ENCODE measurements at places on chromosomes 4 and X. TPM values are rescaled to one million over a fixed set of nuclear protein-coding genes. Genes with fewer than 3 reads are reported as not detected.

GRCh38 chrX:30800901-30801300, 88.2 kb downstream of the TAB3 start:
- H3K27ac ChIP-seq, result no peak overlapping the region
- H3K36me3 ChIP-seq, result no peaks in the 10 kb centered on the region
- no peaks in the 10 kb centered on the region for H3K4me1 ChIP-seq
- no peaks in the 10 kb centered on the region for H3K27me3 ChIP-seq
- H3K4me3 ChIP-seq, result no peak overlapping the region
- no peak for DNase-seq

GRCh38 chr4:6929812-6930464, 20.3 kb downstream of the TBC1D14 start:
- no peak overlapping the region for H3K4me3 ChIP-seq
- H3K36me3 ChIP-seq, result peaks cover 11% of the 10 kb centered on the region
- no peak overlapping the region for H3K27ac ChIP-seq
- no peaks in the 10 kb centered on the region for H3K27me3 ChIP-seq

Gene GPR34
- total RNA-seq, result not detected

DNA sequence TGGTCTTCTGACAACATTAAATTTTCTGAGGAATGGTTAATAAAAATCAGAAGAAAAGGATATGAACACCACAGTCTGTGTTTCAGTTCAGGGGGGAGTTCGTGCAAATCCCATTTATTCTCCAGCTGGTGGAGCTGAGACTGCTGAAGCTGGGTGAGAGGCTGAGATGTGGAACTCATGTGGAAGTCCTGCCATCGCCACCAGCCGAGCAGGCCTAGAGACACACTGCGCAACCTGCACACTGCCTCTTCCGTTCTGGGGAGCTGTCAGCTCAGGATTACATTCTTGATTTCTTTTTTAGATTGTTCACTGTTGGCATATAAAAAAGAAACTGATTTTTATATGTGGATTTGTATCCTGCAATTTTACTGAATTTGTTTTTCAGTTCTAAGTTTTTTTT, 66.6 kb upstream of the ELOVL6 start:
- DNase-seq, result no peak
- H3K36me3 ChIP-seq, result no peaks in the 10 kb centered on the region
- H3K4me1 ChIP-seq, result no peaks in the 10 kb centered on the region

GRCh38 chr4:91325495-91325894, 978.3 kb upstream of the GRID2 start:
- no peaks in the 10 kb centered on the region for H3K4me1 ChIP-seq
- no peaks in the 10 kb centered on the region for H3K36me3 ChIP-seq
